NCI-H460 (cell line): ENCODE measurements at places on chromosomes 1 and 21. TPM values are rescaled to one million over a fixed set of nuclear protein-coding genes. Genes with fewer than 3 reads are reported as not detected.

DNA sequence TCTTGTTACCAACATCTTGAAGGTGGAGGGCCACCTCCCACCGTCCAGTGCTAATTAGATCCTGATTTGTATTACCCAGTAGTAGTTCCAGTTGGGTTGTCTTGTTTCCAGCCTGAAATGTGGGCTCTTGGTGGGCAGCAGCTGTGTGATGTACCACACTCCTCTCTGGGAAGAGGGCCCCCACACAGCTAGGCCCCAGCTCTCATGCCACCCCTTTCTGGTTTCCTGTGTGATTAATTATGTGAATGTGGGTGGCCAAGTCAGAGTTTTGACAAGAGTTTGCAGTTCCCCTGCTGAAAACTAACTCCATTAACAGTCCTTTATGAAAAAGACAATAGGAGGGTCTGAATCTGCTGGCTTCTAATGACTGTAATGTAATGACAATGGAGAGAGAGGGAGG lies 3.8 kb downstream of the HMGB4 start:
- no peak for DNase-seq

DNA sequence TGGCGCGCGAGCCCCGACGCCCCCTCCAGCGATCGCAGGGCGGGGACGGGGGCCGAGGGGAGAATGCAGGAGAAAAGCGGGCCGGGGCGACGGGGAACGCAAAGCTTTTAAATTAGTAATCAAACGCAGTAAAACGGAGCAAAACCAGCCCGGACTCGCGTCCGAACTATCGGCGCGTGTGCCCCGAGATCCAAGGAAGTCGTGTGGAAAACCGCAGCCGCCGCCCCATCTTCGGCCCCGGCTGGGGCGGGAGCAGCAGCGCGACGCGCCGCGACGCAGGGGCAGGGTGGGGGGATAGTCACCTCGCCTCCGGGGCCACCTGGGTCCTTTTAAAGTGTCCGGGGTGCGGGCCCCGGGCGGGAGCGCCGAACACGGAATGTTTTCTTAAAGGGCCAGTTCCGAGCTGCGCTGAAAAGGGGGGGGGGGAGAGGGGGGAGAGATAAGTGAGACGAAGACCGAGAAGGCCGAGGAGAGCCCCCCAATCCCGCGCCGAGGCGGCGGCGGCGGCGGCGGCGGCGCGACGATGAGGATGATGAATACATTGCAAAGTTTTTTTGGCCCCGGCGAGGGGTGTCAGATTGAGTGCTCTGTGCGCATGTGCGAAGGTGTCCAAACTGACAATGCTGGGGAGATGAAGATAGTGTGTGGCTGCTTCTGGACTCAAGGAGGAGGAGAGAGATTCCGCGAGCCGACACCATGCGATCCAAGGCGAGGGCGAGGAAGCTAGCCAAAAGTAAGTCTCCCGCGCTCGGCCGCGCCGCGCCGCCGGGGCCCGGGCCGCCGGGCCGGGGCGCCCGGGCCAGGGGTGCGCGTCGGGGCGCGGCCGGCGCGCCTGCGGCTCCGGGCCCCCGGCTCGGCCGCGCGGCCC lies at the start of gene PRDM16:
Gene PRDM16 (plus strand): TSS at position 640 of the 868 bp plus-strand sequence. CDS start 57 bp downstream, at position 697.
- peak; percentile 14 for DNase-seq

The TBX19 gene
- total RNA-seq, result 0.47 and 0.95 TPM in 2 replicates

The PUM1 gene
- 40.2 and 43.8 TPM in 2 replicates for total RNA-seq
